Activated effector memory CD4-positive, alpha-beta T cell treated with anti-CD3 and anti-CD28 coated beads, Interleukin-2, amount 50 U/mL, for 16 hours (primary cell): ENCODE measurements at places on chromosomes 5 and 9.

DNA sequence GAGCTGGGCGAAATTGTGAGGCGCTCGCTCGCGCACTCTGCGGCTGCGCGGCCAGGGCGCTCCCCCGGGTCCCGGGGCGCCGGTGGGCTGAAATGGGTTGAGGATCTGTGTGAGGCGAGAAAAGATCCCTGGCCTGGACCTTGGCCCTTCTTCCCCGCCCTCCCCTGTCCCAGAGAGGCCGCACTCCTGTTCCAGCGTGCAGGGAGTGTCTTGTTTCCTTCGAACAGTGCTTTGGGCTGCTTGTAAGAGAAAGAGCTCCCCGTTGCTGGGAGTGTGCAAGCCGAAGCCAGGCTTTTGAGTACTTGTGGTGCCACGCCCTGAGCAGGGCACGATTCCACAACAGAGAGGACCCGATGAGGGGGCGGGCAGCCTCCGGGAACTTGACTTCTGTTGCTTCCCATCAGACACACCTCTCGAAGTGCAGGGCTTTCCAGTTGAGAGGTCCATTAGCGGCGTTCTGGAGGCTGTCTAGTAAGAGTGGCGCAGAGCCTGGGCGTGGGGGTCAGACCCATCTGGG, 535 bp downstream of the DOLPP1 start:
- no peak for DNase-seq

DNA sequence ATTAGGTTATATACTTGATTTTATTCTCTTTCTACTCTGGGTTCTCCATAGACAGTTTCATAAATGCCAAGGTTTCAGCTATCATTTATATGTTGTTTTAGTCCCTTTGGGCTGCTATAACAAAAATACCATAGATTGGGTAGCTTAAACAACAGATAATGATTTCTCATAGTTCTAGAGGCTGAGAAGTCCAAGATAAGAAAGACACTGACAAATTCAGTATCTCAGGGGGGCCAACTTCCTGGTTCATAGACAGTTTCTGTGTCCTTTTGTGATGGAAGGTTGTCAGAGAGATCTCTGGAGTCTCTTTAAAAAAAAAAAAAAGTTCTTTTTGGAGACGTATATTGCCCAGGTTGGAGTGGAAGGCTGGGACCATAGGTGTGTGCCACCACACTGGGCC, 113.3 kb downstream of the SCAMP1 start:
- no peak for DNase-seq

DNA sequence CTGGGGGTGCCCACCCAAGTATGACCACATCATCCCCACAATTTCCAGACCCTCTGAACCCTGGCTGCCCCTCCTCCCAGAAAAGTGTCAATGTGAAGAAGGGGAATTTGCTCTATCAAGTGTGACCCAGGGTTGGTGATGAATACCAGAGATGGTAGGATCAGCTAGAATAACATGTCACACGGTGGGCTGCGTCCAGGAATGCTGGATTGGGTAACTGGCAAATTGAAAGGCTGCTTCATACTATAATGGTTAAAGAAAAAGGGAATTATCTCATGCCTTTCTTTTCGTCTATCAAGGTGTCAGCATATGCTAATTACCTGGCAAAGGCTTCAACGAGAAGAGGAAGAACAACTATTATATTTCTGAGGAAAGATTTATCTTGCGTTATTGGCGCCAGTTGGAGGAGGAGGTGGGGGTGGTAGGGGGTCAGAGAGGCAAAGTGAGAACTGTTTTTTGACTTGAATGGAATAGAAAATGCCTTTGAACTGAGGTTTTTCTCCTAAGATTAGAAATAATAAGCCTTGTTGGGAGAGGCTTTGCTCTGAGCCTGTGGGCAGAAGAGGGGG, 27.8 kb upstream of the ARAP3 start:
- DNase-seq = no peak

- no peak for DNase-seq
Observed at GRCh38 chr5:57085306-57086081, 88.4 kb upstream of the GPBP1 start.

DNA sequence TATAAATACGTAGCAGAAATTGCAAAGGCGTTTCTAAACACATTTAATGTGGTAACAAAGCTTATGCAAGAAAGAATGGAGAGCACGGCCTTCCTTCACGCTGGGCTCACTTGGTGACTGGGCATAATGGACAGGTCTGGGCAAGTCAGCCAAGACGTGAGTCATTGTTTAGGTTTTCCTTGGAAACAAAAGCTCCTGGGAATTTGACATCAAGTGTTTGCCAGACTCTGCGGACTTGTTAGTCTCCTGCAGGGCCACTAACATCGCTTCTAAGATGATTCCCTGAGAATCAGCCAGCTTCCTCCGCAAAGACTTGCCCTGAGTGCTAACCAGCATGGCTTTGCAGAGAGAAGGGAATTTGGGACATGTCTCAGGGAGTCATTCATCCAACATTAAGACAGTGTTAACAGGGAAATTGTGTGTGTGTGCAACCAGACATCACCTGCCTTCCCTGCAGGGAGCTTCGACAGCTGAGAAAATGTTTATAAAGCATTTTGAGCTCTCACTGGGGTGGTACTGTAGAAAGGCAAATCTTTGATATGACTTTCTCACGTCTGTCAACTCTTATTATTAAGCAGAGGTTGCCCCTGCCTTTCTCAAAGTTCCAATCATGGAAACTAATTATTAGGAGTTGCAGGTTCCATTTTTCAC, 182.5 kb downstream of the NTRK2 start:
- no peak for DNase-seq

- DNase-seq = no peak
Observed at GRCh38 chr5:67773411-67774266, 441.9 kb upstream of the PIK3R1 start.

GRCh38 chr9:15389173-15389572, 33.5 kb upstream of the SNAPC3 start:
- DNase-seq = no peak

- DNase-seq = no peak
Observed at GRCh38 chr9:8268881-8269280, 469.3 kb upstream of the DMAC1 start.

DNA sequence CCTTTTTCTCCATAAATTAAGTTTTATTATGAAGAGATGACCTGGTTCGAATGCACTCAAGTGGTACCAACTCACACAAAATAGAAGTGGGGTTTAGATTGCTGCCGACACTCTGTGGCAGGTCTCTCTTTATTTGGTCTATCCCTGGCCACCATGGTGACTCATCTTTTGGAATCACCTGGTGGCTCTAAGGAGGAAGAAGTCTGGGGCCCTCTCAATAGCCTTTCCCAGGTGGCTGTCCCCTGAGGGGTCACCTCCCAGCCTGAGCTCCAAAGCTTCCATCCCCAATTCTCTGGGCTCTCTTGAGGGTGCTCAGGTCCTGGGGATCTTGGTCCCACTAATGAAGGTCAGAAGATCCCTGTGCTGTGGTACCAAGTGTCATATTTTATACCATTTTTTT, 136.8 kb downstream of the MVB12B start:
- no peak for DNase-seq

DNA sequence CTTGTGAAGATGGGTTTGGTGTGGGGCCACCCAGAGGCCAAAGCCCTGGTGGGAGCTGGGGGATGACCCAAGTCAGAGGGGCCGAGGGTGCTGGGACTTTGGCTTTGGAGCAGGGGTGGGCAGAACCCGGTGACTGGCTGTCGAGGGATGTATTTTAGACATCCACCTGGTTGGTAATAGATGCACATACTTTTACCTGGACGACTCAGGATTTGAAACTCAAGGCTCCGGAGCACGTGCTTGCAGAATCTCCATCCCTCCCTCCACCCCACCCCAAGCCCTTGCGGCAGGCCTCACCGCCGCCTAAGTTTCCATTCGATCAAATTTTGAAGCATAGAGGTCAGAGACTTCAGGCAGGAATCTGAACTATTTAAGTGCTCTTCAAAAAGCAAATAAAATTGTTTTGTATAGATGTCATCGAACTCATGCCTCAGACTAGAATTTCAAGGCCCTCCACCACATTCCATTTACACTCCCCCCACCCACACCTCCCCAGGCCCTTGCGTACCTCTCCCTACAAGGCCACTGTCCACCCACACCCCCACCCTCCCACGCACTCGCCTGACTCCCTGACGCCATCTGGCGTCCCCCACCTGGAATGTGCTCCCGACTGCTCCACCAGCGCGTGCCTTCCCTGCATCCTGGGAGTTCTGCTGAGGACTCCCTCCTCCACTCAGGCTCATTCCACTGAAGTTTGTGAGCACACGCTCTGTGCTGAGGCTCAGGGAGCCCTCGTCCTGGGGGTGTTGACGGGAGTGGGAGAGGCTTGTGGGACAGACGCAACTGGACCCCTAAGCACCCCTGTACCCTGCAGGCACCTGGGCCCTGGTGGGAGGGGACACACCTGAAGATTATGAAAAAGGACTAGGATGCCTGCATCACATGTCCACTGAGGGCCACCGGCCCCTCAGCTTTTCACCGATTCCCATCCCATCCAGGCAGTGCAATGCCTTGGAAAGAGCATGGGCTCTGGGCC, 56.4 kb upstream of the RPL26L1 start:
- DNase-seq = no peak

GRCh38 chr5:36703245-36703860, 96.9 kb downstream of the SLC1A3 start:
- no peak for DNase-seq

DNA sequence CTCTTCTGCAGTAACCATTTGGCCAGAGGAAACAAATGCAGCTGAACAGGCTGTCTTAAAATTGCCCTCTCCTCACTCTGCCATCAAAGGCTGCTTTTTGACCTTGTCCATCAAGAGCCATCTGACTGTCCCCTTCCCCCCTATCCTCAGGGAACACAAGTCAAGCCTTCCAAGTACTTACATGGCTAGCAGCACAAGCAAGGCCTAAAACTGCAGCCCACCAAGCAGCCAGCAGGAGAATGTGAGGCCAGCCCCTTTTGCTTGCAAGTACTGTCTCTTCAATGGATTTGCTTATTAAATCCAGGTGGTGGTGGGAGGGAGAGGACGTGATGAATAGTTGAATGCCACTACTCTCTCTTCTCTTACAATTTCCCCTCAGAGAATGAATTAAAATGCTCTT, 83.5 kb downstream of the HTR1A start:
- DNase-seq = no peak

- no peak for DNase-seq
Observed at GRCh38 chr5:62395210-62395950, 8.3 kb downstream of the DIMT1 start.

DNA sequence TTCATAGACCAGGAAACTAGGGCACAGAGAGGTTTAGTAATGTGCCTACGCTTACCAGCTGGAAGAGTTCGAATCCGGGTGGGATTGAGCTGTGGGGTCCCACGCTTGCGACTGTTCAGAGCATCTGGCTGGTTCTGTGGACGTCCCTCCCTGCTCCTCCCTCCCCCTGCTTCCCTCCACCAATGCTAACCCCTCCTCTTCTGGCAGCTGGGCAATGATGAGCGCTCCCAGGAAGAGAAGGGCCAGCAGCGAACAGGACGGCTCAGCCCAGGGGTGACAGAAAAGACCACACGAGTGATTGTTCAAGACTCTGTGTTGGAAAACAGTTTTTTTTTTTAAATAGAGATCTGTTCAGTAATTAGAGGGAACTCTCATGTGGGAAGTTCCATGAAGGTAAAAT, 6.9 kb downstream of the FAM163B start:
- DNase-seq = no peak

- no peak for DNase-seq
Observed at GRCh38 chr5:145937432-145938250, 1.3 kb downstream of the SH3RF2 start.

- no peak for DNase-seq
Observed at GRCh38 chr5:158140120-158140731, 281.3 kb upstream of the CLINT1 start.

DNA sequence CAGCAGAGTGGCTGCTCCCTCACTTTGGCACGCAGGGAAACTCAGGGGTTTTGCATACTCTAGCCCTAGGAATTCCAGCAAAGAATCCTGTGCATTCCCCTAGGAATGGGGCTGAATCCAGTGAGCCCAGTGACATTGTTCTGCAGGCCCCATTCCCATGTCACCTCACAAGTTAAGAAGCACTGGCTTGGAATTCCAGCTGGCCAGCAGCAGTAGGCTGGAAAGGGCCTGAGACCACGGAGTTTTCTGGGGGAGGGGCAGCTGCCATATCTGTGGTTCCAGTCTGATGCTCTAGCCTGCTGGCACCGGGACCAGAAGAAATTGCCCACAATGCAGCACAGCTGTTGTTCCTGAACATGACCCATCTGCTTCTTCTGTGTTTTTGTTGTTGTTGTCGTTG, 217.6 kb upstream of the DMRTA1 start:
- DNase-seq = no peak

DNA sequence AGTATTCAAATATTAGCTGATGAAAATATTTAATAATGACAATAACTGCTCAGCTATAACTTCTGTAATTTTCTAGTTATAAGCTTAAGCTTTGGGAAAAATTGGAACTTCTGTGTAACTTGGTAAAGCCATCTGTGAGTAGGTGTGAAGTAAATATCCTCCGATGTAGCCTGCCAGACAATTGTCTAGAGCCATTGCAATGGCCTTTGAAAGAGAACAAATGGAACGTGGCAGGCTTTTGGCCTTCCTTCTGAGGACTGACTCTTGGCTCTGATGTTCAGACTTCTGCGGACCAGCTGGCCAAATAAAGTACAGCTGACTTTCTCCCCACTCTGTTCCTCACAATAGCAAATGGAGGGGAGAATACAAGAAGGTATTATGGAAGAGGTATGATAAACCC, 203.4 kb upstream of the NMUR2 start:
- DNase-seq = no peak

- DNase-seq = no peak
Observed at GRCh38 chr9:4228606-4229005, 71.3 kb downstream of the GLIS3 start.

- DNase-seq = peak; percentile 38
Observed at GRCh38 chr5:179128976-179129375, 68.8 kb downstream of the ZNF354C start.

DNA sequence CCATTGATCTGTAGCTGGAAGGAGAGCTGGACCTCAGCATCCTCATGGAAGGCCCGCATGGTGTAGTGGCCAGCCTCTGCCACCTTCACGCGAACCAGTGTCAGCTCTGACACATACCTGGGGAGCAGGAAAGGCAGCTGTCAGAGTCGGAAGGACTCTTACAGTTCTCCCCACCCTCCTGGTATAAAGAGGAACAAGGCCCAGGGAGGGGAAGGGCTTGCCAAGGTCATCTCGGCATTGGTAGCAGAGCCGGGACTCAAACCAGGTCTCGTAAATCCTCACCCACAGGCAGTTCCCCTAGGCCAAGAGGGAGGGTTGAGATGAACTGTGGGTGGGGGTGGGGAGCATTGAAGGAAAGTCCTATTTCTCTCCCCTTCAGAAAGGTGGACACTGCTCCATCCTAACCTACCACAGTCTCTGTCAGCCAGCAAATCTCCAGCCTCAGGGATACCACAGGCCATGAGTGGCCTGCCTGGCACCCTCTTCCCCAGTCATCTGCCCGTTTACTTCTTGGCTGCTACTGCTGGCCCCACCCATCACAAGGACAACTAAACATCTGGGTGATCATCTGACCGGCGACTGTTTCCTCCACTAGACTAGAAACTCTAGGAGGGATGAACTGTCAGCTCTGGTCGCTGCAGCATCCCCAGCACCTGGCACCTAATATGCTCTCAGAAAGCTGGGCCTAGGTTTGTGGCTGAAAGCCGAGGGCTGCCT, 23.5 kb downstream of the PDGFRB start:
- DNase-seq = no peak

GRCh38 chr9:75432888-75433287, 344.6 kb downstream of the OSTF1 start:
- no peak for DNase-seq

- peak; percentile 90 for DNase-seq
Observed at GRCh38 chr9:128456613-128457061, 831 bp downstream of the ODF2 start.
